CD4-positive, alpha-beta T cell treated with Interleukin-15 for 4 hours (primary cell): ENCODE measurements at places on chromosomes 1 and 21.

GRCh38 chr1:85707267-85707989 is 805 bp downstream of the ZNHIT6 start:
- DNase-seq = no peak

DNA sequence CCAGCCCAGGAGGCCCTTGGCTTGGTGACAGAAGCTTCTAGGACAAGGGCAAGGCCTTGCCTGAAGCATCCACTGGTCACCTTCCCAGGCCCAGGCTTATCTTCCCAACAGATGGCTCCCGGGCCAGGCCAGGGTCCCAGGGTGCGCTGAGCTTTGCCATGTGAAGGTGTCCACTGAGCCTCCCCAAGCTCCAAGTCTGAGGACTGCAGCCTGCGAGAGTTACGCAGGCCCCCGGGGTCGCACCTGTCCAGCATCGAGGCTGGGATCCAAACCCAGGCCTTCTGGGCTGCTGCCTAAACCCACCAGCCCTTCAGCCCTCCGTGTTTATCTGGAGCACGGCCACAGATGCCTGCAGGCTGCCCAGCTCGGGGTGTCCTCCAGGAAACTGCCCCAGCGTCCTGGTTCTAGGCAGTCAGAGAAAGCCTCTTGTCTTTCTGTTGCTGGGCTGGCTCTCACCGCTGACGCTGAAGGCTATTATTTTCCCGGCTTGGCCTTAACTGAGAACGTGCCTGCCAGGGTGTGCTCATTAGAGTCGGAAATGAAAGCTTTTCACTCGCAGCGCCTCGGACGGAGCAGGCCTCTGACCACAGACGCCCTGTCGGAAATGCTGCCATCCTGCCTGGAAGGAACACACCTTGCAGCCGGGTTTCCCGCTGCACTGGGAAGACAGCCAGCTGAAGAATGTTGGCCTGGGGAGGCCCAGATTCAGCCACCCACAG is 71.4 kb downstream of the MEGF6 start:
- DNase-seq = no peak

- DNase-seq = no peak
Measured at GRCh38 chr1:77948841-77949424, 29.9 kb downstream of the FUBP1 start.

GRCh38 chr1:206029484-206029883 is 5.8 kb upstream of the CTSE start:
- no peak for DNase-seq

DNA sequence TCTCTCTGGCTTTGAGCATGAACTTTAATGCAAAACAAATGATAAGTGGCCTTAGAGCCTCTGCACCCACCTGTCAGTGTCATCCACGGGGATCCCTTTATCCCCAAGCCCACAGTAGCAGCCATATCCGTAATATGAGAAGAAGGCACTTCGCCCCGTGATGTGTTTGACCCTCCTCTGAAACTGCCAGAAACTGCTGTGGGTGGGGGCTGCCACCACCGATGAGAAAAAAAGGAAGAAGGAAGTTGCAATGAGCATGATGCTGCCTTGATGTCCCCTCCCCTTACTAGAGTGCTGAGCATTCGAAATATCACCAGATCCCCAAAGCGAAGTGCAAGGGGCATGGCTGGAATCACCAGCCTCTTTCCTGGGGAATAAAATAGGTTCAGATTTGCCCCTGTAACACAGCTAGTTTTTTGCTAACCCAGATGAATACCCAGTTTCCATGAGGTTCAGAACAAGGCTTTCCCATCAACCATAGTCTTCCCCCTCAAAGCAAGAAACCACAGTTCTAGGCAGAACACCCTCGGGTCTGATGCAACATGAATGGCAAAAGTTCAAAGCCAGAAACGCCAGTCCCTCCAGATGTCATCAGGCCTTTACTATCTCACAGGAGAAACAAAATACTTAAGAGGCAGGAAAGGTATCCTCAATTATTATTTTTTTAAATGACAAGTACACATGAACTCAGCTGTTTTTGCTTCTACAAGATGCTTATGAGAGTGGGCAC is 10.8 kb upstream of the UBXN10 start:
- no peak for DNase-seq

GRCh38 chr21:22474403-22474802 is 1476.2 kb downstream of the NCAM2 start:
- DNase-seq = no peak

GRCh38 chr1:212814537-212815334 is 23.0 kb downstream of the TATDN3 start:
- DNase-seq = no peak

GRCh38 chr1:43300378-43301094 is at the start of gene TIE1:
TIE1 (plus strand) TSS chr1:43300982; CDS start chr1:43301072, 90 bp downstream.
- no peak for DNase-seq
